Mesothelial cell of epicardium (in vitro differentiated cells): ENCODE measurements at places on chromosomes 6 and 20.

DNA sequence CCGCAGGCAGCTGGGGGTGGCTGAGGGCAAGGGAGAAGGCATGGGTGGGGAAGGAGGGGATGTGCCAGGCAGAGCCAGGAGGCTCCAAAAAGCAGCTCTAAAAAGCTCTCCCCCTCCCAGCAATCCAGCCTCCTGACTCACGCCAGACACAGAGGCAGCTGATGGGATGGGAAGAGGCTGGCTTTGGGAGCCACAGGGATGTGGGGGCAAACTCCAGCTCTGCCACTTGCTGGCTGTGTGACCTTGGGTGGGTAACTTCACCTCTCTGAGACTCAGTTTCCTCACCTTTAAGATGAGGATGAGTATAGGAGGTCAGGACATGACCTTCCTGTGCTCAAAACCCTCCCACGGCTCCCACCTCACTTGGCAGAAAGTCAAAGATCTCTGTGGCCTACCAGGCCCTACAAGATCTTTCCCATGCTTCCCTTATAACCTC is 148.9 kb downstream of the CEBPB start:
- DNase-seq: no peak

DNA sequence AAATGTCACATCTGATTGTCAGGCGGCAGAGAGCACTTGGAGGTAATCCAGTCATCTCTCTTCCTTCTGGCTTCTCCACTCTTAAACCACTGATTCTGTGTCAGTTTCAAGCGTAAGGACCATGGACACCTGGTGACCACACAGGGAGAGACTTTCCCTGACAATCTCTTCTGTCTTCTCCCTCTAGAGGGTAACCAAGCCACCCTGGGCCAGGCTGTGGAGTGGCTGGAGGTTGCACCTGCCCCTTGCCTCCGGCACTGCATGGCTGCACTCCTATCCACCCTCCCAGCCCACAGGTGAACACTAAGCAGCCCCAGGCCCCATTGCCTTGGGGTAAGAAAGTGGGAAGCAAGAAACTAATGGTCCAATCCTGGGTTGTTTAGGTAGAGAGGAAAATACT is 78.7 kb downstream of the BFSP1 start:
- DNase-seq: no peak

- DNase-seq: no peak
These were observed 19.0 kb downstream of the SRC start for GRCh38 chr20:37364927-37365272.

DNA sequence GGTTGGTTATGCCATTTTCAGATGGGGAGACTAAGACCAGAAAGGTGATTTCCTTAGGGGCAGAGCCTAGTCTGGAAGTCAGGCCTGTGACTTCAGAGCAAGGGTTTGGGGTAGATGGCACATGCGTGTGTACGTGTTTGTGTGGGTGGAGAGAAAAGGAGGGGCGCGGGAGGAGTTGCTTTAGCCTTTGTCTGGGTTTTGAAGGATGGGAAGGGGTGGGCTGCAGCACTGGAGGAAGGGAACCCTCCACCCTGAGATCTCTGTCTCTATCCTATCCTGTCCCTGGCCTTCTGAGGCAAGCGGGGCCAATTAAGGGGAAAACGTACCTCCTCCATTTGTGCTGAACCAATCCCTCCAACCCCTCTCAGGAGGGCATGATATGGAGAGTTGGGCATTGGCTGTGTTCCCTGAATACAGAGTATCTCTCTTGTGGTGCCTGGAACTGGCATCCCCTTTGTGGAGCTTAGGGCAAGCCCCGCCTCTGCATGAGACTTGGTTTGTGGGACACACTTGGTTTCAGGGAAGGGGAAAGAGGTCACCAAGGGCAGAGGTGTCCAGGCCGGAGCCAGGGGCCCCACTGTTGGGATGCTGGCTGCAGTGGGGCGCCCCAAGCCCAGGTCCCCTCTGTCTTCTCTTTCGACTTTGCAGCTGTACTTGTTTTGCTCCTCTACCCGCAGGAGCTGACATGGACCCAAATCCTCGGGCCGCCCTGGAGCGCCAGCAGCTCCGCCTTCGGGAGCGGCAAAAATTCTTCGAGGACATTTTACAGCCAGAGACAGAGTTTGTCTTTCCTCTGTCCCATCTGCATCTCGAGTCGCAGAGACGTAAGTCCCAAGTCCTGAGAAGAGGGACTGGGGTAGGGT is at the start of gene DBNDD2:
Gene DBNDD2 (plus strand): TSS at position 507 of the 863 bp plus-strand sequence. CDS start 179 bp downstream, at position 686.
- no peak for DNase-seq

GRCh38 chr6:32397252-32397920 is 9.6 kb downstream of the BTNL2 start:
- DNase-seq: no peak

DNA sequence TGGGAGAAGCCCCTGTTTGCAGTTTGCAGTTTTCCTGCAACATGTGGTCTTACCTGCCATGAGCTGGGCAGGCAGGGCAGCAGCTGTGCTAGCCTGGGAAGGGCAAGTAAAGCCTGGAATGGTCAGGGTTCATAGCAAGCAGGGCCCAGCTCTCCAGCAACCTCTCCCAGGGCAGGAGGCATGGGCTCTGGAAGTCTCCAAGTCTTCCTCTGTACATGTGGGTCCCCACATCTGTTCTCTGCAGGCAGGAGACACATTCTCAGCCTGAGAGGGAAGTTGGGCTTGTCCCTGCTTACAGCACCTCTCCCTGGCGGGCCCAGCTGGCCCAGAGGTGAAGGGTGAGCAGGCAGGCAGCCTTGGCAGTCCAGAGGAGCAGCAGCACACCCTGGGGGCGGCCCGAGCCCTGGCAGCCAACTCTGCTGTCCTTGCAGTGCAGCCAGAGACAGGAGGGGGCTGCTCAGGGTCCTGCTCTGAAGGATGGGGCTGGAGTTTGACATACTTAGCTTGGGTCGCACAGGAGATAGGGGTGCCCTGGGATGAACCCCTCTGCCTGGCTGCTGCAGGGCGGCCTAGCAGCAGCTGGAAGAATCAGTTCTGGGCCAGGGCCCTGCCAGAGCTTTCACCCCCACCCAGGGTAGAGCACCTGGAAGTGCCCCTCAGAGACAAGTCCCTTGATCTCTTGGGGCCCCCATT is 176.0 kb downstream of the MRPL14 start:
- DNase-seq: no peak

GRCh38 chr20:550611-551010 is 7.0 kb upstream of the CSNK2A1 start:
- no peak for DNase-seq

DNA sequence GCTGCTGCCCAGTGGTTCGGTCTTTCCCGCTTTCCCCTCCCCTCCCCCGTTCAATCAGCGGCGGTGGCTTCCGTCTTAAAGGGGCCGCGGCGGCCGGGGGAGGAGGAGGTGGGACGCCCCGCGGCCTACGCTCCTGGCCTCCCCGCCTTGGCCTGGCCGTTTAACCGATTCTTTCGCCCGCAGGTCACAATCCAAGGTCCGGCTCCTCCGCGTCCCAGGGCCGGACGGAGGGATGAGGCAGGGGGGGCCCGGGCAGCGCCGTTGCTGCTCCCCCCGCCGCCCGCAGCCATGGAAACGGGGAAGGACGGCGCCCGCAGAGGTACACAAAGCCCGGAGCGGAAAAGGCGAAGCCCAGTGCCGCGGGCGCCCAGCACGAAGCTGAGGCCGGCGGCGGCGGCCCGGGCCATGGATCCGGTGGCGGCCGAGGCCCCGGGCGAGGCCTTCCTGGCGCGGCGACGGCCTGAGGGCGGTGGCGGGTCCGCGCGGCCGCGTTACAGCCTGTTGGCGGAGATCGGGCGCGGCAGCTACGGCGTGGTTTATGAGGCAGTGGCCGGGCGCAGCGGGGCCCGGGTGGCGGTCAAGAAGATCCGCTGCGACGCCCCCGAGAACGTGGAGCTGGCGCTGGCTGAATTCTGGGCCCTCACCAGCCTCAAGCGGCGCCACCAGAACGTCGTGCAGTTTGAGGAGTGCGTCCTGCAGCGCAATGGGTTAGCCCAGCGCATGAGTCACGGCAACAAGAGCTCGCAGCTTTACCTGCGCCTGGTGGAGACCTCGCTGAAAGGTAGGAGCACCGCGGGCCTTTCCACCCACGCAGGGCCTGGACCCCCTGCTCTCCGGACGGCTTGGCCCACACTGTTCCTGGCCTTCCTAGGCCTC is 1.2 kb downstream of the STK35 start:
- DNase-seq: peak; percentile 77

GRCh38 chr20:34377072-34377847 is 14.2 kb downstream of the ITCH start:
- DNase-seq: no peak

GRCh38 chr20:19074356-19074755 is 138.1 kb upstream of the SLC24A3 start:
- DNase-seq: no peak

DNA sequence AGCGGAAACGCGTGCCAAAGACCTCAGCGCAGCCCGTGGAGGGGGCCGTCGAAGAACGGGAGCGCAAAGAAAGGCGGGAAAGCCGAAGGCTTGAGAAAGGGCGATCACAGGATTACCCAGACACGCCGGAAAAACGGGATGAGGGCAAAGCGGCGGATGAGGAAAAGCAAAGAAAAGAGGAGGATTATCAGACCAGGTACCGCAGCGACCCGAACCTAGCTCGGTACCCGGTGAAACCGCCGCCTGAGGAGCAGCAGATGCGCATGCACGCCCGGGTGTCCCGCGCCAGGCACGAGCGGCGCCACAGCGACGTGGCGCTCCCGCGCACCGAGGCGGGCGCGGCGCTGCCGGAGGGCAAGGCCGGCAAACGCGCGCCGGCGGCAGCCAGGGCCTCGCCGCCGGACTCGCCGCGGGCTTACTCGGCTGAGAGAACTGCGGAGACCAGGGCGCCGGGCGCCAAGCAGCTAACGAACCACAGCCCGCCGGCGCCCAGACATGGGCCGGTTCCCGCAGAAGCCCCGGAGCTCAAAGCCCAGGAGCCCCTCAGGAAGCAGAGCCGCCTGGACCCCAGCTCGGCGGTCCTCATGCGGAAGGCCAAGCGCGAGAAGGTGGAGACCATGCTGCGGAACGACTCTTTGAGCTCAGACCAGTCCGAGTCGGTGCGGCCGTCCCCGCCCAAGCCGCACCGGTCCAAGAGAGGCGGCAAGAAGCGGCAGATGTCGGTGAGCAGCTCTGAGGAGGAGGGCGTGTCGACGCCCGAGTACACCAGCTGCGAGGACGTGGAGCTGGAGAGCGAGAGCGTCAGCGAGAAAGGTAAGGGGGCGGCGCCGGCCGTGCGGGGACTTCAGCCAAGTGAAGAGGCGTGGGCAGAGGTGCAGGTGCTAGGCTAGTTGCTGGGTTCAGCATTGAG is 296.2 kb downstream of the RIMS1 start:
- DNase-seq: peak; percentile 37

DNA sequence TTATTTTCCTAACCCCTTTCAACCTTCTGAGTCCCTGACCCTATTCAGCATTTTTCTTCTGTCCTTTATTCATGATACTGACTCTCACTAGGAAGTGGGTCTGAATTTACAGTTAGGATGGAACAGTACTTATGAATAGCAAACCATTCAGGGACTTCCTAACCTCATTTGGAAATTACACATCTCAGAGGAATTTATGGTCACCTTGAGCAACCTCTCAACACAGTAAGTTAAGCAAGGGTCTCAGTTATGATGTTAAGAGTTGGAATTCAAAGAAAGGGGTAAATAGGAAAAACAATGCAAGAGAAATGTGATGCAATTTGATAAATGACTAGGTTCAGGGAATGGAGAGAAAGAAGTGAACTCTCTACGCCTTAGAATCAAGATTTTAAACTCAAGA is 97.3 kb downstream of the GPR6 start:
- no peak for DNase-seq

- no peak for DNase-seq
These were observed 12.8 kb upstream of the SGK2 start for GRCh38 chr20:43545837-43546578.

DNA sequence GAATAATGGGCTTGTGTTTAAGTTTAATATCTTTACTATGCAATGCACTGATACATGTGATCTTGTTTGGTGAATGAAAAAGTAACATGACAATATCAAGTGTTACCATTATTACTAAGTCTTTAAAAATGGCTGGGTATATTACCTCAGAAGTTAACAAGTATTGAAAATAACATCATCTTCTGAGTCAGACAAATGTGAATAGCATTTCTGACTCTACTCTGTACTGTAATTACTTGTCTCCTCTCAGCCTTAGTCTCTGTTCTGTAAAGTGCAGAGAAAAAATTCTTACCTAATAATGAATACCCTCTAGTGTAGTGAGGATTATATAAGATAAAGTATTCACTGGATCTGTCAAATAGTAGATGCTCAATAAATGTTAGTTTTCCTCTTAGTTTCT is 47.0 kb upstream of the GCLC start:
- no peak for DNase-seq

DNA sequence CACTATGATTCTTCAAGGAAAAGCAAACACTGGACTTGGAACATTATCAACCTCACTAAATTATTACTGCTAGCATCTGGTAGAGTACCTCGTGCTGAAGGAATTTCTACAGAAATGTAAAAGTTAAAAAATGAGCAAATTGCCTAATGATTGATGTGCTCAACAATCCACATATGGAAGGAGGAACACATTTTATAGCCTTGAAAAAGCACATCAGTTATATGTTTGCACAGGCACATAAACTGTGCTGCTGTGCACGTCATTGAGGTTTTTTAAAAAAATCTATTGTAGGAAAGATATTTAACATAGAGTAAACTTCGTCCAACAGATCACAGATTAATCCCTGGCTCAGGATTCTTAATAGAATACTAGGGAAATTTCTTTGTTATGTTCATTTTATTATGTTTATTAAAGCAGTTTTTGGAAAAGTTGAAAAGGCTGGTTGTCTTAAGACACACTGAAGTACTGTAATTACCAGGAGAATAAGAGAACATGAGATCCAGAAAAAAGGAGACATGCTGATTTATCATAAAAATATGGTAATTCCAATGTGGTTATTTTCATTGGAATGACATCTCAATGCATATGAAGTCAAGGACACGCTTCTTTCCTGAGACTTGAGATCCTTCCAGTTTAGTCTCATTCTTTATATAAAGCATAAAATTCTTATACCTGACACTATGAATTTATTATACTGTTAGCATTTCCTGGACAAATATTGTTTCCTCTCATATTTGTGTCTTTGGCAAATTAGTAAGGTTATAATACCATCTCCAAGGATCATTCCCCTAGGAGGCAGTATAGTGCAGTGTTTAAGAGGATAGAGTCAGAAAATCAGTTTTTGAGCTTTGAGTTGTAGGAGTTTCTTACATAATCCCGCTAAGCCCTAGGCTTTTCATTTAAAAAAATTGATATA is 511.1 kb downstream of the TENT5A start:
- DNase-seq: no peak

DNA sequence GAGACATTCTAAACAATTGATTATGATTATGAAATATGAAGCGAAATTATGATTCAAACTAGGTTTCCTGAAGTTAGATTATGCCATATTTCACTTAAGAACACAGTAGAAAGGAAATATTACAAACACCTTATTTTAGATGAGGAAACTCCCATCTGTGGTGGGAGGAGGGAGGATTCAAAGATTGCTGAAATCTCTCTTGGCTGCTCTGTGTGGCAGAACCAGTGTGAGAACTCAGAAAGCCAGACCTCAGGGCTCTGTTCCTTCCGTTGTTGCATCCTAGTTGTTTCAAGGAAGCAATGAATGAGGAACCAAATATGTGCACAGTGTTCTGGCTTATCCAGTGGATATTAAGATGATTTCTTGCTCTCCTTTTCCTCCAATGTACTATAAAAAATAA is 2.1 kb downstream of the TAAR5 start:
- no peak for DNase-seq
